ENCODE measurements at places on chromosomes 16 and 17.

- no peak for DNase-seq
These were observed 116.5 kb upstream of the AXIN2 start for GRCh38 chr17:65677932-65678331.

GRCh38 chr16:27441276-27441675, 39.3 kb downstream of the IL21R start:
- DNase-seq: no peak

DNA sequence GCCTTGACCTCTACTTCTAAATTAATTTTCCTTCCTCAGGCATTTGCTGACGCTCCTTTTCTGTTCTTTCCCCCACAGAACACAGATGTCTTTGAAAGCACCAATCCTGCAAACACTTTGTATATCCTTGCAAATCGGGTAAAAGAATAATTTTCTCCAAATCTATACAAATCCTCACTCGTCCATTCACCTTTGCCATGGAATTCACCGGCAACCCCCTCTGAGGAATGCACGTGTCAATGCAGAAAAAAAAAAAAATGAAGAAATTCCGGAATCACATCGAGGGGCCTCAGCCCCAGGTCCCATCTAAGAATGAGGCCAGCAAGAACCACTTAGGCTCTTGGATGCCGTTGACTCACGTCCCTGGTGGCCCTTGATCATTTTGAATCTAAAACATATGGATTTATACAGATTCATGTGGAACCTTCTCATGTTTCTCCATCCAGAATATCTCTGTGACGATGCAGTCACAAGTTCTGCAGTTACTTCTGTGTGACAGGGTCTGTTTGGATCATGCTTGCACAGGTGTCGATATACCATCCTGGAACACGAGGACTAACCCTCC, 136.9 kb downstream of the RBFOX3 start:
- no peak for DNase-seq

DNA sequence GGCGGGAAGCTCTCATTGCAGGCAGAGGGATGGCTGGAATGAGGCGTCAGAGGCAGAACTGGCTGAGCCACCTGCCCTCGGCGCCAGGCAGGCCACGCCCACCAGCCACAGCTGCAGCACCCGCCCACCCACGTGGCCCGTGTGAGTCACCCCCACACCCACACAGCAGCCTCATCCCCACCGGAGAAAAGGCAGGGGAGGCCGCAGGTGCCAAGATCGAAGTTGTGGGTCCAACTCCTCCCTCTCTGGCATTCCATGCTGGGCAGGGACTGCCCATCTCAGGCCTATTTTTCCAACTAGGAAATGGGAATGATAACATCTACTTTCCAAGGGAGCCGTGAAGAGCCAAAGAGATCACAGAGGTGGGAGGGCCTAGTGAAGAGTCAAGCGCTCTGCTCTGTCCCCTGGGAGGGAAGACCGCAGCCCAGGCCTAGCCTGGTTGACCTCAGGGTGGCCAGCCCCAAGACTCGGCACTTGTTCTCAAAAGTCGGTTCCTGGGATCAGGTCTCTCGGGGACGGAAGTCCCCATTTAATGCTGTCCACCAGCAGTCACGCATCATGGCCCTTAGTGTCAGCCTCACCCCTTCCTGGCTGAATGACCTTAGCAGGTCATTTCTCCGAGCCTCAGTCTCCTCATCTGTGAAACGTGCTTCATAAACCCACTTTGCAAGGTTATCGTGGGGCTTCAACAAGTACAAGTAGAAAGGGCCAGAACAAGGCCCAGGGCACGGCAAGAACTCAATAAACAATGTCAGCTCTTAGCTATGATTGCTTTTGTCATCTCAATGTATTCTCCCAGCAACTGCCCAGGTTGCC, at the start of gene TRPV3:
Gene TRPV3, minus strand, starts transcription at position 45 of the 816 bp plus-strand sequence. CDS start 2,962 bp downstream, outside the sequence.
- no peak for DNase-seq

- DNase-seq: no peak
These were observed 30.0 kb downstream of the SLC13A5 start for GRCh38 chr17:6683081-6683684.

GRCh38 chr17:30380643-30381339, 2.1 kb downstream of the CPD start:
- DNase-seq: no peak

DNA sequence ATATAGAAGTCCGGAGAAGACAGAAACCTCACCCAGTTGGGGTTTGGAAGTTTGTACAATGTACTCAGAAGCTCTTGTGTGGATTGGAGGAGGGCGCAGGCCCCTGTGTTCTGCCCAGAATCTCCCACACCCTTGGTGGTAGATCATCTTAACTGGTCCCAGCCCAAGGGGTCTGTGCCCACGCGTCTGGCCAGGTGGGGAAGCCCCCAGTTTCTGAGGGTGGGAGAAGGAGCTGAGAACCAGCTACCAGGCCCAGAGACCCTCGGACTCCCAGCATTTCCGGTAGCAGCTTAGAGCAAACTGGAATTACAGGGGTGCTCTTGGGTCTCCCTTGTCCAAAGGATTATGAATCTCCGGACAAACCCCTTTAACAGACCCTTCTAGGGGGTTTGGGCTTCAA, 2.3 kb upstream of the PPP1R9B start:
- no peak for DNase-seq

DNA sequence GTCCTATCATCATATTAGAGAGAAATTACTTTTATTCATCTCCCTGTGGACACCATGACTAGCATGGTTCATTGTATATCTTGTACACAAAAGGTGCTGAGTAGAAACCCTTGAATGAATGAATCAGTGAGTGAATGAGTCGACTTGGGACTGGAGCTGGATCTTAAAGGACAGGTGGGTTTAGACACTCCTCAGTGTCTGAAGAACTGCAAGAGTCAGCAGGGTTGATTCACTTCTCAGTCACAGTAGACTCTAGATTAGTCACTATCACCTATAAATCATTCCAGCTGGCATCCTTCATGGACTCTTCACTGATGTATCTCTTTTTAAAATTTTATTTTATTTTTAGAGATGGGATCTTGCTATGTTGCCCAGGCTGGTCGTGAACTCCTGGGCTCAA, 30.1 kb upstream of the PMFBP1 start:
- DNase-seq: no peak

- no peak for DNase-seq
These were observed 457.7 kb upstream of the MAF start for GRCh38 chr16:80058214-80058613.

DNA sequence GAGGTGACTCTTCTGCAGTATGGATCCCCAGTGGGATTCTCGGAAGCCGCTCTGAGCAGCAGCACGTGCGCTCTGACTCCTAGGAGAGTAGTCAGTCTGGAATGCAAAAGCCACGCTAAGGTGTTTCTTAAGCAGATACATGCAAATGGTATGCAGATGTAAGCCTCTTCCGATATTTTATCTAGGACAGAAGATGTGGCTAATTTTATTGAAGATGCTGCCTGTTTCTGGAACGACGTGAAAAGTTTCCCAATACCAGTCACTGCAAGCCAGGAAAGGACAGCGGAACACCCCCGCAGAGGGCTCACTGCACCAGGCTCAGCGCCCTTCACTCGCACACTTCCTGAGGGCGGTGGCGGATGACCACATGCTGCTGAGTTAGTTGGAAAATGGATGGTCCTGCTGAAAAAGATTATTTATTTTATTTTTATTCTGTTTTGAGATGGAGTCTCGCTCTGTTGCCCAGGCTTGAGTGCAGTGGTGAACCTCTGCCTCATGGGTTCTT, 10.1 kb downstream of the FADS6 start:
- DNase-seq: no peak

DNA sequence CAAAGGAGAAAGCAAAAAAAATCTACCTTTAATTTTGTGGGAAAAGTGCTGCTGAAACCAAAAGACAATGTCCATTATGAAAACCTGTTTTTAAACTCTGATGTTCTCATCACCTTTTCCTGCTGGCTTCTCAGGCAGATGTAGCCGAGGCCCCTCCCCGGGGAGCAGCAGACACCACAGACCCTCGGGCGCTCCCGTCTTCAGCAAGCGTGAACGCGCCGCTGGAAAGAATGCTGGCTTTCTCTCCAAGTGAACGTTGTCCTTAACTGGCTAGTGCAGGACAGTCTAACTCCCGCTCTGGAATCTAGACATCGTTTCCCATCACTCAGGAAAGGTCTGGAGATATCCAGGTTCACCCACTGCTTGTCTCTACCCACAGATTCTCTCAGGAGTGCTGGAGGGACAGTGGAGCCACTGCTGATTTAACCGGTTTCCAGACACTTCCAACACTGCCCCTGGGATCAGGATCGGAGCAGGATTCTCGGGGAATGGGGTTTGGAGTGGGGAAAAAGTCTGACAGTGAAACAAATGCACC, 211.2 kb downstream of the RBFOX3 start:
- no peak for DNase-seq

DNA sequence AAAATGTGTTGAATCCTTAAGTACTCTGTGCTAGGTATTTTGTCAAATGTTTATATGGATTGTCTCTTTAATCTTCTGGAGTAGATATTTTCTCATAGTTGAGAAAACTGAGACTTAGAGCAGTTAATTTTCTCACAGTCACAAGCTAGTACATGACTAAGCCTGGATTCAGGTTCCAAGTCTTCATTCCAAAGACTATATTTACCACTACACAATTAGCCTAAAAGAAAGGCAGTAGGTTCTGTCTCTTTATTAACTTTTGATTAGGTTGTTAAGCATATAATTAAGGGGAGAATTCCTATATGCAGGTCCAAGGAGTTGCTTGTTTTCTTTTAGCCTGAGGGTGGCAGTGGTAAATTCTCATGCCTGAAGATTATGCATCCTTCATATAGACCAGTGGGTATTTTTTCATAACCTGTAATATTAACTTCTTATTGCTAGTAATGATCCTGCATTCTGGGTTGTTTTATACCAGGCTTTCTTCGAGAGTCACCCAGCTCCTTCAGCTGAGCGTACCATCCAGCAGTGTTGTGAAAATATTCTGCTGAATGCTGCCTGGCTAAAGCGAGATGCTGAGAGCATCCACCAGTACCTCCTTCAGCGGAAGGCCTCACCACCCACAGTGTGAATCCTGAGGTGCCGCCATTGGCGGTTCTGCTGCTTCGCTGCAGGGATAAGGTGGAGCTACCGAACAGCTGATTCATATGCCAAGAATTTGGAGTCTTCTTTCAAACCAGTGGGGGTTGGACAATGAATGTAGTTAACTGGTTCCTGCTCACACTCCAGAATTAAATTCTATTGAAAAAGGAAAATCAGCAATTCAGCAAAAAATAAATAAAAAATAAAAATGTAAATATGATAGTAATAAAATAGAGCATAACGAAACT, 28.2 kb upstream of the KPNB1 start:
- no peak for DNase-seq

GRCh38 chr17:83183951-83184506, 104.6 kb downstream of the METRNL start:
- DNase-seq: no peak

All from T-helper 1 cell (primary cell).